ENCODE measurements at places on chromosomes 6 and 20. TPM values are rescaled to one million over a fixed set of nuclear protein-coding genes. Genes with fewer than 3 reads are reported as not detected.

PRDM13 gene
- not detected for total RNA-seq

MLN gene
- total RNA-seq, result not detected

HLA-DQA2 gene
- total RNA-seq, result not detected

CAGE1 gene
- not detected for total RNA-seq

TUBE1 gene
- 75.1 TPM for total RNA-seq

VSX1 gene
- total RNA-seq, result not detected

TENT5A gene
- 22.9 TPM for total RNA-seq

GPLD1 gene
- 1.5 TPM for total RNA-seq

ATP9A gene
- 50.8 TPM for total RNA-seq

ENPP3 gene
- total RNA-seq, result 2.1 TPM

DDX39B gene
- total RNA-seq, result 398 TPM

SLC52A3 gene
- 1.9 TPM for total RNA-seq

TPD52L1 gene
- total RNA-seq, result 77.6 TPM

XKR7 gene
- total RNA-seq, result not detected

SLA2 gene
- not detected for total RNA-seq

ATP6V1G2 gene
- 1.2 TPM for total RNA-seq

SPTLC3 gene
- total RNA-seq, result 23.9 TPM

ZKSCAN3 gene
- total RNA-seq, result 0.29 TPM

ZSCAN23 gene
- 0.26 TPM for total RNA-seq

RNF182 gene
- total RNA-seq, result not detected

OR2H2 gene
- not detected for total RNA-seq

COL9A1 gene
- 33.5 TPM for total RNA-seq

C6orf163 gene
- not detected for total RNA-seq

TMEM200A gene
- 20.9 TPM for total RNA-seq

TMEM170B gene
- 2.0 TPM for total RNA-seq

EFCAB8 gene
- total RNA-seq, result not detected

PGC gene
- 2.1 TPM for total RNA-seq

LAMA4 gene
- 243 TPM for total RNA-seq

EMILIN3 gene
- 53.0 TPM for total RNA-seq

TCF15 gene
- 1.0 TPM for total RNA-seq

OTOR gene
- total RNA-seq, result not detected

NRN1 gene
- 23.0 TPM for total RNA-seq

GUCA1A gene
- 0.83 TPM for total RNA-seq

RNF8 gene
- 42.6 TPM for total RNA-seq

SLPI gene
- total RNA-seq, result 30.8 TPM

APOBEC2 gene
- not detected for total RNA-seq

BMP2 gene
- 2.1 TPM for total RNA-seq

COL9A3 gene
- total RNA-seq, result 31.3 TPM

FUCA2 gene
- 35.7 TPM for total RNA-seq

DUSP15 gene
- 45.6 TPM for total RNA-seq

BNIP5 gene
- total RNA-seq, result not detected

GATA5 gene
- total RNA-seq, result 0.26 TPM

MYB gene
- not detected for total RNA-seq

OPRM1 gene
- 0.14 TPM for total RNA-seq

RIPOR3 gene
- 18.2 TPM for total RNA-seq

CDH26 gene
- total RNA-seq, result 0.77 TPM

Data from uterus (tissue), 4 donors.